ENCODE measurements at places on chromosomes 1 and 21.

GRCh38 chr1:82321794-82322193 lies 521.1 kb downstream of the ADGRL2 start:
- DNase-seq = no peak

DNA sequence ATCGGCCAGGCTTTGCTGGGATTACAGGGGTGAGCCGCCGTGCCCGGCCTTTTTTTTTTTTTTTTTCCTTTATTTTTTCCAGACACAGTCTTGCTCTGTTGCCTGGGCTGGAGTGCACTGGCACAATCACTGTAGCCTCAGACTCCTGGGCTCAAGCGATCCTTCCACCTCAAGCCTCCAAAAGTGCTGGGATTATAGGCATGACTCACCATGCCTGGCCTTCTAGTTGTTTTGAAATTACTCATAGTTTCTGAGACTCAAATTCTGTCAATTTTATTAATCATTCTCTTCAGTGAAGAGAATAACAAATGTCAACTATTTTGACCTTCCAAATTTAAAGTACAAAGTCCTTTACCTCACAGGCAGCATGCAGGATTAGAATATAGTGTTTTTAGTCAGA lies 374.5 kb downstream of the PLA2G4A start:
- DNase-seq = no peak

GRCh38 chr1:39450956-39451606 lies 40.4 kb upstream of the BMP8A start:
- DNase-seq = no peak

GRCh38 chr1:172121081-172121717 lies 279.9 kb downstream of the DNM3 start:
- no peak for DNase-seq

DNA sequence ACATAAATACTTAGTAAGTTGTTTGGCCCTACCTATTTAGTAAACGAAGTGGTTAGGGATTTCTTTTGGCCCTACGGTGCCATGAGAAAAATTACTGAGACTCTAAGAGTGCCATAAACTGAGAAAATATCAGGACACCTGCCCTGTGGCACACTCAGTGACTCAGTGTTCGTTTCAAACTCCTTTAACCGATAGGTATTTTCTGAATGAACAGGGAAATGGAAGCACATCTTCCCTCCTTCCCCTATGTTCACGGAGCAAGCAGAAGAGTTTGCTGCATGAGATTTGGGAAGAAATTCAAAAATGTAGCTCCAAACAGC lies 134.2 kb downstream of the KAZN start:
- no peak for DNase-seq

DNA sequence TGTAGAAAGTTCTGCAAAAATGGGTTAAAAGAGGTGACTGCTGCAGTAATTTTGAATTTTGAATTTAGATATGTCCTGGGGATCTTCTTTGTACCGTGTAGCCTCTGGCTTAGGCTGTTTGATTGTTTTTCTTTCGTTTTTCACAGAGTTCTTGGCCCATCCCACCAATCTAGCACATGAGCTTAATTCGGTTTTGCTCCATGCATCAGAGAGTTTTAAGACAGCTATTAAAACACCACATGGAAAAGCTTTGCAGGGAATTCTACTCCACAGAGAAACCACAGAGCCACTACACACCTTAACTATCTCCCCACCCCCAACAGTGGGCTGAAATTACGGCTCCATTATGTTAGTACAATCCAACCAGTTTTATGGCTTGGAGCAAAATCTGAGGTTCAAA lies 25.5 kb downstream of the SPAG17 start:
- DNase-seq = no peak

- DNase-seq = peak; percentile 41
Measured at GRCh38 chr1:214280386-214281020, 456 bp upstream of the SMYD2 start.
